ENCODE measurements at places on chromosomes 3 and 15.

GRCh38 chr3:71461749-71462483 lies 121.6 kb downstream of the FOXP1 start:
- peak; percentile 66 for DNase-seq

GRCh38 chr3:123287051-123287961 lies 85.6 kb downstream of the SEC22A start:
- no peak for DNase-seq

- no peak for DNase-seq
Measured at GRCh38 chr3:140727886-140728285, 50.0 kb downstream of the TRIM42 start.

- peak; percentile 67 for DNase-seq
Measured at GRCh38 chr15:79970624-79971434, at the start of gene BCL2A1. Gene BCL2A1 (minus strand): TSS chr15:79971196. CDS start chr15:79971119, 77 bp downstream.

DNA sequence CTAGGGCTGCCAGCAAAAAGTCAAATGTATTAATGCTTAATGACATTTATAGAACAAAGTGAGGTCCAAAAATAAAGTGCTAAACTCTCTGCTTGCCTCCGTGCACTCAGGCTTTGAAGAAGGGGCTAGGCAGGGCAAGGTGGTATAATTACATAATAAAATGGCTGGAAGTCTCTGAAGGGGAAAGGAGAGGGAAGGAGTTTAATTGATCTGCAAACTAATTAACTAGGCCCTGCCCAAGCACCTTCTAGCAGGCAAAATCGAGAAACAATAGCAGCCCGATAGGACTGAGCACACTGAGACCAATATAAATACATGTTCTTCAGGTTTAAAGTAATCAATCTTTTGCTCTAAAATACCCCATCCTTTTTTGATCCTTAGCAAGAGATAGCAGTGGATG lies 13.0 kb downstream of the DIS3L start:
- DNase-seq = no peak

DNA sequence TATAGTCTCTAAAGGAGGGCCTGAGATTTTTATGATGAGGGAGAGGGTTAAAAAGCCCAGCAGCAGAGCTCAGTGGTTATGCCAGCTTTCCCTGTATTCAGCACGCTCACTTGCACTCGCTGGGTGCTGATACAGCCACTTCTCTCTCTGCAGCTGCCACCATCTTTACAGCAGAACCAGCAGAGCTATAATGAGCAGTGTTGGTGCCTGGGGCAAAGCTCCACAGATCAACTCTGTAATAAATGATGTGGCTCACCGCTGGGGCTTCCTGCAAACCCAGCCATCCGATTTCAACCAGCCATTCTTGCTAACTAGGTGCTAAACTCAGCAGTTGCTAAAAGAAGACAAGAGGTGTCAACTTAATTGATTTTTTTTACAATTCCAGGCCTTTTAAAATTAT lies 48.0 kb downstream of the ARNT2 start:
- DNase-seq = no peak

- DNase-seq = no peak
Measured at GRCh38 chr3:69165744-69166143, 43.3 kb upstream of the LMOD3 start.

GRCh38 chr15:88484682-88485331 lies 17.3 kb downstream of the MRPS11 start:
- peak; percentile 45 for DNase-seq

- peak; percentile 48 for DNase-seq
Measured at GRCh38 chr3:99627062-99627826, 11.2 kb upstream of the COL8A1 start.
